ENCODE measurements at places on chromosomes 12 and 14. TPM values are rescaled to one million over a fixed set of nuclear protein-coding genes. Genes with fewer than 3 reads are reported as not detected.

DNA sequence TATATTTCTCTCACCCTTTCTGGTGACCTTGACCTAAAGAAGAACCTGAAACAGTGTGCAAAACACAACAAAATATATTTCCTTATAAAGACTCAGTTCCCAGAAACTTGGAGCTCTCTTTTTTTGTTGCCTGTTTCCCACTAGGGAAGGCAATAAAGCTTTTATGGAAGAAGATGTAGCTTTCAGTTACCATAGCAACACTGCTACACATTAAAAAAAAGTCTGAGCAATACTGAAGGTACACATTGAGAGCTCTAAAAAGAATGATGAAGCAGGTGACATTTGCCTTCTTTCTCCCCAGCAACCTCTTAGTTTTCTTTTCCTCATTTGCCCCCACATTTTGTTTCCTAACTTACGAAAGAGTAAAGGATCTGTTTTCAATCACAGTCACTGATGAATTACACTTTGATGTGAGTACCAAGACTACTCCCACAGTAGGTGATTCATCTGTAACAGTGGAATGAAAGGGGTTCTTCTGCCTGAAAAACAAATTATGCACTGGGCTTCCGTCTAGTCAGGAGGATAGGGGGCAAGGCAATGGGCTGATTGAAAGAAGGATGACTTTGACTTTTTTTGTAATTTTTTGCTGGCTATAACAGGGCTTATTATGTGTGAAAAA is 1.1 kb upstream of the CATSPERB start:
- H3K4me1 ChIP-seq: no peaks in the 10 kb centered on the region
- no peak overlapping the region for H3K27ac ChIP-seq
- DNase-seq: no peak
- no peak overlapping the region for H3K4me3 ChIP-seq

DNA sequence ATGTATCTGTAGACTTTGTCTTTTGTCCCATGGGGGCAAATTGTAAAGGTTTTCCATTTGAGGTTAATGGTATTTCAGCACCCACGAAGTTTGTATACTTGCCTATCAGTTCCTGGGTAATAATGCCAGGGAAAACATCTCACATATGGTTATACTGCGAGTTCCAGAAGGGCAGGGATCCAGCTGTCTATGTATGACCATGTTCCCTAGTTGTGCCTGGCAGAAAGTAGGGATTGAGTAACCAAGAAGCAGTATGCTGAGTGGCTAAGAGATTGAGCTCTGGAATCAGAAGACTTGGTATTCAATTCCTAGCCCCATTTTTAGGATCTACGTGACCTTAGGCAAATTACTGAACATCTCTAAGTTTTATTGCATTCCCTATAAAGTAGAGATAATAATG is 173.2 kb upstream of the PWP1 start:
- DNase-seq: no peak
- H3K4me1 ChIP-seq: no peaks in the 10 kb centered on the region
- H3K36me3 ChIP-seq: no peaks in the 10 kb centered on the region
- no peaks in the 10 kb centered on the region for H3K27me3 ChIP-seq
- no peak overlapping the region for H3K4me3 ChIP-seq

GRCh38 chr12:108633081-108633533 is 587 bp downstream of the SELPLG start:
- peaks cover 39% of the 10 kb centered on the region for H3K4me1 ChIP-seq
- H3K4me3 ChIP-seq: peak overlapping the region; percentile 22
- peak overlapping the region; percentile 51 for H3K27ac ChIP-seq
- peak; percentile 28 for DNase-seq
- no peaks in the 10 kb centered on the region for H3K27me3 ChIP-seq

- no peaks in the 10 kb centered on the region for H3K36me3 ChIP-seq
- peaks cover 18% of the 10 kb centered on the region for H3K27me3 ChIP-seq
- no peak overlapping the region for H3K4me3 ChIP-seq
- H3K27ac ChIP-seq: no peak overlapping the region
Observed at GRCh38 chr14:100772607-100773165, 46.0 kb downstream of the DLK1 start.

Gene GPRC5D
- not detected for total RNA-seq

Gene ADAM21
- total RNA-seq: 0.27 TPM

Data from sigmoid colon (tissue), 7 donors.